ENCODE measurements at places on chromosomes 12 and 14.

GRCh38 chr12:118332511-118332910 is 40.2 kb downstream of the TAOK3 start:
- no peaks in the 10 kb centered on the region for H3K36me3 ChIP-seq
- H3K4me1 ChIP-seq = no peaks in the 10 kb centered on the region
- H3K4me3 ChIP-seq = no peak overlapping the region
- DNase-seq = no peak
- no peaks in the 10 kb centered on the region for H3K27me3 ChIP-seq
- no peak overlapping the region for H3K27ac ChIP-seq

DNA sequence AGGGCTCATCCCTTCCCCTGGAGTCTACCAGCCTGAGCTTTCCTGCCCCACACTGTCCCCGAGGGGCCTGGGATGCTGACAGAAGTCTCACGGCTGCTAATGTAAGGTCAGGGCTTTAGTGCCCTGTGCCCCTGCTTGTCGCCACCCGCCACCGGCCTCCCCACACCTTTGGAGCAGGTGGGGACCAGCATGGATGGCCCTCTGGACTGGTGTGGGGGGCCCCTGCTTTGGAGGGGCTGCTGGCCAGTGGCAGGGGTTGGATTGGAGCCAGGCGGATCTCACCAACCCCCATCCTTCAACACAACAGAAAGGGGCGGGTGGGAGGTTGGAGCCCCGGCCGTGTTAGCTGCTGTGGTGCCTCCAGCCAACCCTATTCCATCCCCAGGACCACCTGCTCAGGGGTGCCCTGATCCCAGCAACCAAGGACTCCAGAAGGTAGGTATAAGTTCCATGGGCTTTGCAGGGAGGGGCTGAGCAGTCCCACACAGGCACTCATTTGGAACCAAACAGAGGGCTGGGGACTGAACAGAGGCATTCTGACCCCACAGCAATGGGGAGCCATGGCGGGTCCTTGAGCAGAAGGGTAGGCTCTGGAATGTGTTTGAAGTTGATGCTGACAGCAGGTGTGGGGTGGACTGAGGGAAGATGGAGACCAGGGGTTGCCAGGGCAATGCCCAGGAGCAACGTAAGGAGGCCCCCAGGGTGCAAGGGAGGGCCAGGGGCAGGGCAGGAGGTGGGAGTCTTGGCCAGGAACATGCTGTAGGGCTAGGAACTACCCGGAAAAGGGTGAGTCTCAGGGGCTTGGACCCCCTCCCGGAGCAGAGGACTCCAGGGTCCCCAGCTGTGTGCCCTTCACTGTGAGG is 145.1 kb upstream of the C14orf180 start:
- H3K4me3 ChIP-seq = no peak overlapping the region
- no peaks in the 10 kb centered on the region for H3K36me3 ChIP-seq
- no peak for DNase-seq

DNA sequence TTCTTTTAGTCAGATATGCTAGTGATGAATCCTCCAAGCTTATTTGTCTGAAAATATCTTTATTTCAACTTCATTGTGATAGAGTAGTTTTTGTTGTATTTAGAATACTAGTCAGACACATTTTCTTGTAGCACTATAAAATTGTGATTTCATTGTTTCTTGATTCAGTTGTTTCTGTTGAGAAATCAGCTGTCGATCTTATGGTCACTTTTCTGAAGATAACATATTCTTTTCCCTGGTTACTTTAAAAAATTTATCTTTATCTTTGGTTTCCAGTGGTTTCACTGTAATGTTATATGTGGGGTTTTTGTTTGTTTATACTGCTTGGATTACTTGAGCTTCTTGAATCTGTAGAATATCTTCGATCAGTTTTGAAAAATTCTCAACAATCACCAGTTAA is 426.1 kb downstream of the SOX5 start:
- H3K4me3 ChIP-seq = no peak overlapping the region
- no peaks in the 10 kb centered on the region for H3K27me3 ChIP-seq
- no peak overlapping the region for H3K27ac ChIP-seq
- no peaks in the 10 kb centered on the region for H3K4me1 ChIP-seq
- no peaks in the 10 kb centered on the region for H3K36me3 ChIP-seq
- DNase-seq = no peak

DNA sequence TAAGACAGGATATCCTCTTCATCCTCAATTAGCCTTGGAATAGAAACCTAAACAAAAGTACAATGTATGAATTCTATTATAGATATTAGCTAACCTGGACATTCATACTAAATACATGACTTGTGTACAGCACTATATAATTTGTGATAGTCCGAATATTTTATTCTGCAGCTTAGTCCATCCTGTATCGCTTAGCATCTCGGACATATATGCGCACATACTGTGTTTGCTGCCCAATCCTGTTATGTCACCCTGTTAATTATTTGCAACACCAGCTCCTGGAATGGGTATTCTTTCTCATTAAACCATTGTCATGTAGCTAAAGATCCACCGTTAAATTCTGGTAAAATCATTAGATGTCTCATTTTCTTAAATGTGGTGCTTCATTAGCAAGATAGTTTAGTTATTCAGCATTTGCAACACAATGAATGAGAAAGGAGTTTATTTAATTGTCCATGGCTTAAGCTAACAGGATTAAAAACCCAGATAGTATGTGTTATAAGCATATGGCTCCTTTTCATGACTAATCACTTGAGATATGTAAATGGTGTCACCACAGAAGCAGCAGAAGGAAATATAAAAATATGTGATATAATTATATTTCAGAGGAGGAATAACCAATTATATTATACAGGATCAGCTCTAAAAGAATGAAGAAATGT is 156.0 kb upstream of the ARHGAP5 start:
- no peaks in the 10 kb centered on the region for H3K36me3 ChIP-seq
- H3K27me3 ChIP-seq = no peaks in the 10 kb centered on the region
- no peak overlapping the region for H3K27ac ChIP-seq
- DNase-seq = no peak
- H3K4me1 ChIP-seq = no peaks in the 10 kb centered on the region

DNA sequence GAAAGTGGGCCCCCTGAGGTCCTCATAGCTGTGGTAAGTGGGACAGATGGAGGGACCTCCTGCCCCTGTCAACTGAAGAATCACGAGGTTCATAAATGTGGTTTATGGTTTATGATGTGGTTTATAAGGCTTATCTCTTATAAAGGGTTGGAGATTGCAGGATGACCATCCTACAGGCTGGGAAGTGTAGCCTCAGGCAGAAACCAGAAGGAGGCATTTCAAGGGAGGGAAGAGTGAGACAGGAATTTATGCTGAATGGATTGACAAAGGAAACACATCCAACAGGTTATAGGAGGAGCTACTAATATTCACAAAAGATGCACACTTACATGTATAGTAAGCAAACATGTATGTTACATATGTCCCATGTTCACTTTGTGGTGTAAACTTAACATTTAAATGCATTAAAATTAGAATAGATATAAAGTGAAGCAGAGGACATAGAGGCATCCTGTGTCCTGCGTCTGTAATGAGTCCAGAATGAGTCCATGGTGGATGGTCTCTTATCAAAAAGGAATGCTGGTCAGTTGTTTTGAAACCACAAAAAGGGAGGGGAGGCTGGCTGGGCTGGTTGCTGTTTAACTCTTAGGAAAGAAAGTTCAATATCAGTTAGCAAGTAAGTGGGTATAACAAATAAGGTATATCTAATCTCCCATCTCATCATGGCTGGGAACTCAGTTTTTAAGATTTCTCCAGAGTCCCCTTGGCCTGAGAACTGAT is 149.0 kb upstream of the RMST start:
- no peak for DNase-seq
- no peaks in the 10 kb centered on the region for H3K4me1 ChIP-seq
- H3K36me3 ChIP-seq = no peaks in the 10 kb centered on the region
- H3K27ac ChIP-seq = no peak overlapping the region
- no peaks in the 10 kb centered on the region for H3K27me3 ChIP-seq

DNA sequence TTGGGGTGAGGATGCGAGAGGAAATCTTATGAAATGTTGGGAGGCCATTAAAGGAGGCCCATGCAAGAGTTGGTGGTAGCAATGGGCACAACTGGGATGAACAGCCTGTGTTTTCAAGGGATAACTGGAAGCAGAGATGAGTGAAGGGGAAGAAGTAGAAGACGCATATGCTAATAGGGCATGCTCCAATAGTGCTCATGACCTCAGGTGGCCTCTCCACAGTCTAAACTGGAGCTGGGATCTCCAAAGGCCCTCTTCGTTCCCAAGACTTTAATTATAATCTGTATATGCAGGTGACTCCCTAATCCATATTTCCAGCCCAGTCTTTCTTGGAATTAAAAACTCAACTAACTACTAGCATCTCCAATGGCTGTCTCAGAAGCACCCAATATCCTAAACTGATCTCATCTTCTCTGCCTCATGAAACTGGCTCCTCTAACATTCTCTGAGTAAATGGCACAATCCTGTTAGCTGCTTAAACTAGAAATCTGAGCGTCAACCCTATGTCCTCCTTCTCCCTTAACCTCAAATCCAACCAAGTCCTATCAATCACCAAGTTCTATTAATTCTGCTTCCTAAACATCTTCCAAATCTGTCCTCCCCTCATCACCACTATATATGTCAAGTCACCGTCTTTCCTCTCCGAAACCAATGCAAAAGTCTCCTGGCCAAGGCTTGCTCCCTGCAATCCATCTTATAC is 2.8 kb upstream of the AJUBA start:
- H3K36me3 ChIP-seq = peaks cover 25% of the 10 kb centered on the region
- H3K27me3 ChIP-seq = peaks cover 15% of the 10 kb centered on the region
- no peak overlapping the region for H3K27ac ChIP-seq
- no peak overlapping the region for H3K4me3 ChIP-seq
- DNase-seq = no peak

DNA sequence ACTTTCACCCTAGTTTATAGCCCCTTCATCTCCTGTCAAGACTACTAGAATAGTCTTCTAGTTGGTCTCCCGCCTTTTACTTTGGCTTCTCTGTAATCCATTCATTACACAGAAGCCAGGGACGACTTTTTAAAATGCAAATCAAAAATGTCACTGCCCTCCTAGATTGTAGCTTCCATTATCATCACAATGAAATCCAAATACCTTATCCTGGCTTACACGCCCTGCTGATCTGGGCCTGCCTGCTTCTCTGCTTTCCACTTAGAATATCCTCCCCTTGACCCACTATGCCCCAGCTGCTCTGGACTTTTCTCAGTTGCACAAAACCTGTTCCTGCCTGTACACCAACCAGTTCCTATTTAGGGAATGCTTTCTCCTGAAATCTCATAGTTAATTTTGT is 4.5 kb upstream of the EEA1 start:
- H3K4me3 ChIP-seq = no peak overlapping the region
- no peaks in the 10 kb centered on the region for H3K27me3 ChIP-seq

- no peaks in the 10 kb centered on the region for H3K4me1 ChIP-seq
- DNase-seq = no peak
- H3K4me3 ChIP-seq = no peak overlapping the region
- no peak overlapping the region for H3K27ac ChIP-seq
- H3K36me3 ChIP-seq = no peaks in the 10 kb centered on the region
Observed at GRCh38 chr12:92726850-92727249, 24.1 kb downstream of the PLEKHG7 start.

DNA sequence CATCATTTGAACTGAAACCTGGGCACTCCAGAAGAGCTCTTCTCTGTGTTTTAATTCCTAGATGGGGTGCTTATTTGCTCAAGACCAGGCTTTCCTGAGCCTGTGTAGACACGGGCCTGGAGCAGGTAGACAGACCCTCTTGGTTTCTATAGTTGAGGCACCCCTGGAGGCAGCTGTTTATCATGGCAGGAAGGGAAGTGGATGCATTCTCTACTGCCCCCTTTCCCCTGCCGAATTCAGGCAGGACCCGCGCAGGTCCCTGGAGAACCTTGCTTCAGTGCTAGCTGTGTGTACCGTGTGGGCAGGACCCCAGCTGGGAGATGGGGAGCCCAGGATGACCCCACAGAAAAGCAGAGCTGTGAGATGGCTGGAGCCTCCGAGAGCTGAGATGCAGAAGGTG is 6.0 kb downstream of the CACNA1C start:
- H3K36me3 ChIP-seq = no peaks in the 10 kb centered on the region
- DNase-seq = no peak
- H3K4me3 ChIP-seq = no peak overlapping the region
- no peak overlapping the region for H3K27ac ChIP-seq
- no peaks in the 10 kb centered on the region for H3K4me1 ChIP-seq
- H3K27me3 ChIP-seq = peaks cover 39% of the 10 kb centered on the region

DNA sequence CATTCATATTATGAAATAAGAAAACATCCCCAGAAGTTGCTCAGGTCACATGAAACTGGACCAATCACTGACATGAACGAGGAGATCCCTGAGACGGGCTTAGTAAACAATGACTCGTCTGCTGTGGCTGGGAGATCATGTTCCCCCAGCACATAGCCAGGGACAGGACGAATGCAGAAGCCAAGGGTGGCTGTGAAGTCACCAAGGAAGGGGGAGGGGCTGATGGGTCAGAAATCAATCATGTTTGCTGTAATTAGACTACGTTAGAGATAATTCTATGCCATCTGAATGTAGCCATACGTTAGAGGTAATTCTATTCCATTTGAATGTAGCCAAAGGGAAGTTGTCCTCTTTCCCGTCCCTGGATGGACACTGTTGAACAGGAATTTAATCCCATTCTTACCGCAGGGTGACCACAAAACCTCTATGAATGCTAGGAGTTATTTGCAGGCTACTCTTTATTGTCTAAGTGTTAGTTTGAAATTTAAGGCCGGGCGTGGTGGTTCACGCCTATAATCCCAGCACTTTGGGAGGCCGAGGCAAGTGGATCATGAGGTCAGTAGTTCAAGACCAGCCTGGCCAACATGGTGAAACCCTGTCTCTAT is 332.9 kb downstream of the TMEM132D start:
- DNase-seq = no peak
- no peak overlapping the region for H3K27ac ChIP-seq
- H3K4me1 ChIP-seq = no peaks in the 10 kb centered on the region

GRCh38 chr12:47823422-47824086 is 3.9 kb upstream of the HDAC7 start:
- H3K4me1 ChIP-seq = peaks cover 22% of the 10 kb centered on the region
- H3K4me3 ChIP-seq = no peak overlapping the region
- DNase-seq = no peak

- H3K27ac ChIP-seq = no peak overlapping the region
- H3K4me1 ChIP-seq = no peaks in the 10 kb centered on the region
- DNase-seq = no peak
- no peaks in the 10 kb centered on the region for H3K36me3 ChIP-seq
Observed at GRCh38 chr12:132423251-132423819, 66.6 kb upstream of the FBRSL1 start.

DNA sequence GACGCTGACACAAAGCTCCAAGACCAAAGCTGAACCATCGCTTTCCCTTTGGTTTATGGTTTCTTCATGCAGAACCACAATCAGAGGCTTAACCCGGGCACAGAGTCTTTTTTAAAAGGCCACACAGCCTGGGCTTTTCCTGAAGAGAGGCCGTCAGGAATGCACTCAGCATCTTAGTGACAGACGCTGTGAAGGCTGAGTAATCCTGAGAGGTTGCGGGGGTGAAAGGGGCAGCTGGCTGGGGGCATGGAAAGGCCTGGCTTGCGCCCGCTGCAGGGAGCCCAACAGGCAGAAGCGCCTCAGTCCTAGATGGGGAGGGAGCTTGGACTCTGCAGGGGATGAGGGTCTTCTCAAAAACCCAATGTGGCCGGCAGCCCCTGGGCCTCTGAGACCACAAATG is 13.6 kb downstream of the CTDSP2 start:
- H3K27me3 ChIP-seq = no peaks in the 10 kb centered on the region
- H3K36me3 ChIP-seq = peaks cover 22% of the 10 kb centered on the region
- H3K27ac ChIP-seq = no peak overlapping the region
- H3K4me1 ChIP-seq = peaks cover 43% of the 10 kb centered on the region

- H3K4me3 ChIP-seq = no peak overlapping the region
- no peaks in the 10 kb centered on the region for H3K4me1 ChIP-seq
- no peak for DNase-seq
- H3K36me3 ChIP-seq = no peaks in the 10 kb centered on the region
Observed at GRCh38 chr14:88142997-88143396, 138.1 kb downstream of the GPR65 start.

All from large intestine (tissue), 12 donors.